ENCODE measurements at places on chromosomes 2 and 18.

DNA sequence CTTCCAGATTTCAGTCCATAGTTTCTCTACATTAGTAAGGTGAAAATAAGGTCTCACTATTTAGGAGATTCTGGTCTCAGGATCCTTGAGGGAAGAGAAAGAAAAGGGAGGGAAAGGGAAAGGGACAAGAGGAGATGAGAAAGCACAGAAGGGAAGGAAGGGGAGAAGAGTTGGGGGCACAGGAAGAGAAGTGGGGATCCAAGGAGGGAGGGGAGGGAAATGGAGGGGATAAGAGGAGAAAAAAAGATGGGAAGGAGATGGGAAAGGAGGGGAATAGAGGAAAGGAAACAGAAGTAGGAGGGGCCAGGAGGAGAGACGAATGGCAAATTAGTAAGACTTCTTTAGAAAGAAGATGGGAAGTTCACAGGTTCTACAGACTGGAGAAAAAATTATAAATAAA is 39.2 kb upstream of the SPTBN1 start:
- no peak for DNase-seq

DNA sequence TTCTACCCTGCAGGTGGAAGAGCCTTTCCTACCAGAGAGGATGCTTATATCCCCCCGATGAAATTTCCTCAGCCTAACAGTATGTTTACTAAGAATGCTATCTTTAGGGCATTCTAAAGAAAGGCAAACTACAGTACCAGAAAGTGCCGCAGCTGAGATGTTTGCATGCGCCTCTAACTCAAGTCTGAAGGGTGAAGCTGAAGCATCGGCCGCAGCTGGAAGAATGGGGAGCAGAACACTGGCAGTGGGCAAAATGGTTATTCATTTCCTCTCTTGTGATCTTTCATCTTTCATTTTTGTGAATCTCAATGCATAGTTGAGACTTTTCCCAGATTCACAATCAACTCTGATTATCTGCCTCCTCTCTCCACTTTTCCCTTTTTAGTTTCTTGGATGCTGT is 648.2 kb upstream of the ZEB2 start:
- no peak for DNase-seq

GRCh38 chr2:39723497-39723896 is 55.6 kb downstream of the THUMPD2 start:
- DNase-seq: no peak

- DNase-seq: no peak
Observed at GRCh38 chr2:98828369-98828744, 97.4 kb upstream of the MGAT4A start.

- DNase-seq: no peak
Observed at GRCh38 chr18:77815666-77816338, 566.2 kb downstream of the GALR1 start.

DNA sequence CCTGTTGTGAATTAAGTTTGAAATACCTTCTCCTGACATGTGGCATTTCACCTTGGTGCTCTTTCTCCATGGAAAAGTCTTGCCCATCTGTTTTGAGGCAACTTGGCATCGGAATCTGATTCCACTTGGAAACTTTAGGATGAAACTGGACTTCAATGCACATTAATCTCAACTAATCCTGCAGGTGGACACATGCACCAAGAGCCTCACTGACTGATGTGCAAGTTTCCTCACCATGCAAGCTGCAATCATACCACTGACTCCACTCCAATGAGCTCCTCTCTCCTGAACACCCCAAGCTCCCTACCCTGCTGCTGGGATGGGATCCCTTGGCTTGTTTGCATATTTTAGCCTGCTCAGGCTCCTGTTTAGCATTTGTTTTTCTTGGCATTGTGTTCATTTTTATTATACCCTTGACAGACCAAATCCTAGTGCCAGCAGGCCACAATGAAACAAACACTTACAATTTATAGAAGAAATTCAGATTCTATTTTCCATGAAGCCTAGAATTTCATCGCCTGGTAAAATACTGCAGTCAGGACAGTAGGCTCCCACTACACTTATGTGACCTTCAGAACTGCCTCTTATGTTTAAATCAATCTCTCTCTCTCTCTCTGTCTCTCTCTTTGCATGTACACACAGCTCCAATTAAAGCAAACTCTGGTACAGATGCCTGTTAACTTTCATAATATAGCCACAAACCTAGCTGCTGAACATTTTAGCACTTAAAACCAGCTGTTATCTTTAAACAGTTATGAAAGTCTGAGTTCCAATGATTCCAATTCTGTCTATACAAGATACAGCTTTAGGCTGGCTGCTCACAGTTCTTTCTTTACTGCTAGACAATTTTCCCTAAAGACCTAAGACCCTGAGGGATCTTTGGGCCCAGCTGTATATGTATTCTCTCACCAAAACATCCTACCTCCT is 141.5 kb downstream of the OSR1 start:
- DNase-seq: no peak

DNA sequence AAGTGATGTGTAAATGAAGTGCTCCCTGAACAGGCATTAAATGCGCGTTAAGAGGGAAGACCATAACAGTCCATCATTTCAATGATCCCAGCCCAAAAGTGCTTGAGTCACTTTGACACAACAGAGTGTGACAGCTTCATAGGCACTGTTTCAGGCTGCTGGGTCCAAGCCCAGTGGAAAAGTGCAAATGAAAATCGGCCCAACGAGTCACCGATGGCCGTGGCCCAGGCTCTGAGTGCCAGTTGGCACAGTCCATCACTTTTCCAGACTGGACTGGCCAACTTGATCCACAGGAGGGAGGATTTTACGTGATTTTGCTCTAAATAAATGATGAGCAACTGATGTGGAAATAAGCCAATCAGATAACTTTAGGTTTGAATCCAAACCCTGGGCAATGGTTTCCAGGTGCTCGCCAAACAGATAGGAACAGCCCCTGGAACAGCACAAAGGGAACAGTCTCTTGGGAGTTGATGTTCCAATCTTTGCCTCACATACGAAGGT is 114.0 kb downstream of the SP3 start:
- no peak for DNase-seq

DNA sequence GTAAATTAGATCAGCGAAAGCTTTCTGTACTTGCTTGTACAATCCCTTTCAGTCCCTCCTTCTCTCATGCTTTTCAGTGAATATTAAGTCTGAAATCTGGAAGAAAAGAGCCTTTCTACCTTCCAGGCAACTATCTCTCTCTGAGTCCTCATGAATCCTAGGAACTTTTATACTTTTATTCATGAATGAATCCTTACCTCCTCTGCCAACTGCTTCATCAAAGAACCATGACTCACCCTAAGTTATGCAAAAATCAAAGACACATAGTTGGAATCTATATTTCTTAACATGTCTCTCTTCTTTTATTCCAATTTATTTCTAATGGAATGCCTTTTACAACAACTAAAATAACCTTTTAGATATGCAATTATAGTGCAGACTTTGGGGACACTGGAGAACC is 394.2 kb downstream of the CLIP4 start:
- DNase-seq: no peak

DNA sequence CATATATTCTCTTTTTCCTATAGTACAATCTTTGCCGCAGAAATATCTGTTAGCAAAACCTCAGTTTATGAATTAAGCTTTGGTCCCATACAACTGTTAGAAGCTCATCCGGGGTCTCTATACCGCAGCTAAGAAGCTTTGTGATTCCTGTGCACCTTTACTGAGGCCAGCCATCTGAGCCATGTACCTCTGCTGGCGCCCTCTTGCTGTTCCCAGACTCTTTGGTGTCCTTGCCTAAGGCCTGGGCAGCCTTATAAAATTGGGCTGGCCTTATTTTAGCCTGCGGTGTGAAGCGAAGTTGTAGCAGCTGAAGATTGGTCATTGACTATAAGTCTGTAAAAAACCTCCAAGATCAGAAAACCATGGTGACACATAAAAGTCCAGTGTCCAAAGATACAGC is 1135.1 kb upstream of the CHAC2 start:
- no peak for DNase-seq

DNA sequence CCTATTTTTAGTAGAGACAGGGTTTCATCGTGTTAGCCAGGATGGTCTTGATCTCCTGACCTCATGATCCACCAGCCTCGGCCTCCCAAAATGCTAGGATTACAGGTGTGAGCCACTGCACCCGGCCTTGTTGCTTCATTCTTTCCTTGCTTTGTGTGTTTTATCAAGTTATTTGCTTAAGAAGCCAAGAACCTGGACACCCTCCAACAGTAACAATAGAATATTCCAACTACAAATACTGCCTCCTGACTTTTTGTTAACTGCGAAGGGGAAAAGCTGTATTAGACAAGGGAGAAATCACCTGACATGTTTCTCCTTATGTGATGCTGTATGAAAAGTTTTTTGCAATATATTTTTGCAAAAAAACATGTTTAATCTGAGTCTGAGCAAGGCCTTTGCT is 297.2 kb downstream of the NCKAP5 start:
- no peak for DNase-seq

DNA sequence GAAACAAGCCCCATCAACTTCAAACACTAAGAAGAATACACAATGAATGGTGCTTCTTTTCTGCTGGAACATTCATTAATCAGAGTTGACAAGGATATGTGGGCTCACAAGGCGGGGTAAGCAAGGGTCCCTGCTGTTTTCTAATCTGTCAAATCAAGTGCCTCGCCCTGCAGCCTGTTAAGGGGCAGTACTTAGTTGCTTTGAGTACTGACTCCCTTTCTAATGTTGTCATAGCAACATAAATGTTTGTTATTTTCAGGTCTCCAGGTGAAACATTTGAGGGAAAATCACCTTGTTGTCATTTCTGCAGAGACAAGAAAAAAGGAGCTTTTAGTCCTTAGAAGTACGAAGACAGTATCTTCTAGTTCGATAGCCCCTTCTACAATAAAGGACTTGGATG is 284.7 kb upstream of the PKDCC start:
- no peak for DNase-seq

GRCh38 chr2:33494155-33494779 is 17.8 kb downstream of the RASGRP3 start:
- no peak for DNase-seq

- DNase-seq: no peak
Observed at GRCh38 chr2:189559579-189560272, 20.9 kb downstream of the SLC40A1 start.

DNA sequence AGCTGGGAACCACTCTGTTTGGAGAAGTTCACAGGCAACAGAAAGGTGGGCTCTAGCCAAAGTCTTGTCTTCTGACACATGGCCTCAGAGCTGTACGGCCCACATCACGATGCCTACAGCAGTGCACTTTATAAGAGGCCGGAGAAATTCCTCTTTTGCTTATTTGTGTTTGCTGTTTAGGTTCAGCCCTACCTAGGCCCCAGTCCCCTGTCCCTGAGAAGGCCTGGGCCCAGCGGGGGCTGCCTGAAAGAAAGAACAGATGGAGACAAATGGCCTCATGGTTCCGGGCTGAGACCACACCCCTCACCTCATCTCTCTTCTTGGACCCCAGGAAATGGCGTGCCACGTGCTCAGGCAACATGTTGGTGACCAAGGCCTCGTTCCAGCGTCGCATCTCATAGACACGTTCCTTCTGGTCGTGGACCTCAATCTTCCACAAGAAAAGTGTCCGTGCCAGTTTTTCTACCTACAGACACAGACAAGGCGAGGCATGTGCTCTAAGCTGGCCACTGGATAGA is 30.9 kb downstream of the CENPO start:
- no peak for DNase-seq

DNA sequence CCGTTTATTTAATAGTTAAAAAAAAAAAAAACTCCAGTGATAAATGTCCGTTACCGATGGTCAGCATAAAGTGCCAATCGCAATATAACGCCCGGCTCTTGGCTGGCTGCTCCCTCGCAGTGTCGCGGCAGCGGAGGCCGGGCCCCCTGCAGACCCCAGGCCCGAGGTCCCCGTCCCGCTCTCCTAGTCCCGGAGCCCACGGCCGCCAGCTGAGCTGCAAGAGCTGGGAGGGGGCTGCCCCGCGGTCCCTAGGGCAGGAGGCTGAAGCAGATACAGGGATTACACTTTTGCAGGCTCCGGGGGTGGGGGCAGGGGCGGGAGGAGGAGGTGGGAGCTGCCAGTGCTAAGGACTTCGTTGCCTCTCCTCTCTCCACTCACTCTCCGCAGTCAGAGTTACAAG is 6.9 kb downstream of the OSR1 start:
- DNase-seq: no peak

DNA sequence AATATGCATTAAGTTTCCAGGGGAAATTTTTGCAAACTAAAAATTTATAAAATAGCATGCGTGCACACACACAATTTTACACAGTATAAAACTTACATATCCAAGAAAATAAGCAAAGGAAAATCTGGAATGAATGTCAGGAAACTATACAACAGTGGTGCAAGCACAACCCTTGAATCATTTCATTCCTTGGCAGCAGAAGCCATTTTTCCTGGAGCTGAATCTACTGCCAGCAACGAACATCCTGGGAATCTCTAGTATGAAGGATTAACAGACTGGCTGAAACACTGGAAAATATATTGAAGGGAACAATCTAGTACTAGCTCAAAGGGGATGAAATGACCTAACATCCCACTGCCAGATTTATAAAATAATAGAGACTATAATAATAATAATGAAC is 235.3 kb downstream of the DYM start:
- DNase-seq: no peak

DNA sequence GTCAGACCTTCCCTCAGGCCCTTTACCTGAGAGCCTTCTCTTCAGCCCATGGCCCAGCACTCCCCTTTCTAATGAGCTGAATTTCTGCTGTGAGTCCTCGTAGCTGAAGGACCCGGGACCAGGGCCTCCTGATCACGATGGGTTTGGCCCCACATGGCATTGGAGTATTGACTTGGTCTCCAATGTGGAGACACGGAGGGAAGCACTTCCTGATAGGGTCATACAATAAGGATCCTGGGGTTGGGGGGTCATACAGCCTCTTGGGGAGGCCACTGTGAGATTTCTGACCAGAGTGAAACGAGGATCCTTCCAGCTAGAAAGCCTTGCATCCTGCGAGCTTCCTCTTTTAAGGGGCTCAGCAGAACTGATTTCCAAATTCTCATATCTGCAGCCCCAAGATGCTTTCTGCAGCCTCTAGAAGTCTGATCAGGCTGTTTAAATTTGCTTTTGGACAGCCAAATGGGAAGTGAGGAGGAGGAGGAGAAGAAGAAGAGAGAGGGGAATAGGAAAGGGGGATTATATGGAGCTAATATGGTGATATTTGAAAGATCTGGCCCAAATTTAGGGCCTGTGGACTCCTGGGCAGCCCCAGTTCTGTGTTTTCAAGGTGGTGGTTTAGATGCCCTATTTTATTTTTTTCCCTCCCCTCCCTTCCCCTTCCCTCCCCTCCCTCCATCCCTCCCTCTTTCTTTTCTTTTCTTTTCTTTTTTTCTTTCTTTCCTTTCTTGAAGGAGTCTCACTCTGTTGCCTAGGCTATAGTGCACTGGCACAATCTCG is 38.9 kb downstream of the RHOB start:
- DNase-seq: no peak

Measured in activated CD8-positive, alpha-beta memory T cell treated with anti-CD3 and anti-CD28 coated beads for 1 hour (primary cell).